Right lobe of liver (tissue), 6 donors: ENCODE measurements at places on chromosomes 4 and X.

- H3K4me1 ChIP-seq, result no peaks in the 10 kb centered on the region
- H3K27me3 ChIP-seq, result no peaks in the 10 kb centered on the region
- no peak overlapping the region for H3K27ac ChIP-seq
- H3K36me3 ChIP-seq, result peaks cover 22% of the 10 kb centered on the region
- H3K4me3 ChIP-seq, result no peak overlapping the region
These were observed 13.3 kb downstream of the CYP4V2 start for GRCh38 chr4:186204686-186205085.

DNA sequence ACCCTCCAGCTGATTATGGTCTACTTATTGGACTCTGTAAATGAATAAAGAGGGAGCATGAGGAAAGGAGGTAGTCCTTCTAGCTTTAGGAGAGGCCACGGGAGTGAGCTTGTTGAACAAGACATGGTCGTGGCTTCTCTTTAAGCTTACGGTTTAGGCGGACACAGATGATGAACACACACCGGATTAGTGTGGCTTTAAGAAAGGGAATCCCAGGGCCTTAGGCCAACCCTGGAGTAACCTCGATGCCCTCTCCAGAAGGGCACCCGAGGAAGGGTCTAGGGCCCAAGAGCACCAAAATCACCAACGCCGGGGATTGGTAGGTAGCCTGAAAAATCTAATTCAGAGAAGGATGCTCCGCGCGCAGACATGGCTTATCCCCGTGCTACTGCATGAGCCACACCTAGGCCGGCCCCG, 39.4 kb downstream of the ERVMER34-1 start:
- DNase-seq, result no peak
- H3K4me3 ChIP-seq, result no peak overlapping the region
- no peaks in the 10 kb centered on the region for H3K27me3 ChIP-seq
- peaks cover 10% of the 10 kb centered on the region for H3K4me1 ChIP-seq

DNA sequence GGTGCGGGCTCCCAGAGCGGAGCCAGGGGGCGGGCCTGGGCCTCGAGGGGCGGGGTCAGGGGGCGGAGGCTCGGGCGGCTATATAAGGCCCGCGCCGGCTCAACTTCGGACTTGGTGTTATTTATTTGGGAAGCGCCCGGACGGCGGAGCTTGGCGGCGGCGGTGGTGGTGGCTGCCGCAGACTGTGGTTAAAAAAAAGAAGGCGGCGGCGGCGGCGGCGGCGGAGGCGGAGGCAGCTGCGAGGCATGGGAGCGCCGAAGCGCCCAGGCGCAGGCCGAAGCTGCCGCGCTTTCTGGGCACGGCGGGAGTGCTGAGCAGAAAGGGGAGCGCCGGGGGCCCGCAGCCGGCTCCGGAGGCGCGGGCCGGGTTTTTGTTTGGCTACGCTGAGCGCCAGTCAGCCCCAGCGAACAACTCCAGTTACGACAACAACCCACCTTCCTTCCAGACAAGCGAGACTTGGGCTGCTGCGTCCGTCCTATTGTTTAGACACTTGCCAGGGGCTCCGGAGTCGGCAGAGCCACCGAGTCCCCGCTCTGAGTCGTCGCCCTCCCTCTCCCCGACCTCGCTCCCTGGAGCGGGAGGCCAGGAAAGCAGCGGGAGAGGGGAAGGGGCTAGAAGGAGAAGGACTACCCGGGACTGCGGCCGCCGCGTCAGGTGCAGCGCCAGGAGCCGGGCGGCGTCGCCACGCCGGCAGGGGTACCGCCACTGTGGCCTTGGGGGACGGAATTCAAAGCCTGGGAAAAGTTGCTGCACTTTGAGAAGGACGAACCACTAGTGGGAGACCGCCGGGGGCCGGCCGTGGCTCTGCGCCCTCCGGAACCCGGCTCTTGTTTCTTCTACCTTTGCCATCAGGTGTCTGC, at the start of gene SLIT2:
Gene SLIT2, plus strand, starts transcription at position 110 of the 860 bp plus-strand sequence. CDS start 1,911 bp downstream, outside the sequence.
- peak within 1 kb of the TSS; percentile 56 for H3K4me3 ChIP-seq
- DNase-seq, result peak; percentile 87
- H3K36me3 ChIP-seq, result no peaks in the 10 kb centered on the region
- H3K4me1 ChIP-seq, result peaks cover 18% of the 10 kb centered on the region

DNA sequence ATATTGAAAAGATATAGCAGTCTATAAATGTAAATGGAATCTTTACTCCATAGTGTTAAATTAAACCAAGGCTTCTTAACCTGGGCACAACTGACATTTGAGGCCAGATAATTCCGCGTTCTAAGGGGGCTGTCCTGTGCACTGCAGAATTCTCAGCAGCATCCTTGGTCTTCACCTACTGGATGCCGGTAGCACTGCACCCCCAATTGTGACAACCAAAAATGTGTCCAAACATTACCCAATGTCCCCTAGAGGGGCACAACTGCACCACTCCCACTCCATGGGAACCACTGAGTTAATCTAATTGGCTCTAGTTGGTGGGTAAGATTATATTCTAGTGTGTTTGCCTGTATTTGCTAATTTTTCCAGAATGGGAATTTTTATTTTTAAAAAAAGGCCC, 16.6 kb downstream of the AP1S2 start:
- H3K4me1 ChIP-seq, result no peaks in the 10 kb centered on the region
- DNase-seq, result no peak
- H3K27ac ChIP-seq, result no peak overlapping the region
- no peak overlapping the region for H3K4me3 ChIP-seq

- no peaks in the 10 kb centered on the region for H3K27me3 ChIP-seq
- no peak for DNase-seq
- no peaks in the 10 kb centered on the region for H3K4me1 ChIP-seq
- no peak overlapping the region for H3K4me3 ChIP-seq
- no peaks in the 10 kb centered on the region for H3K36me3 ChIP-seq
- no peak overlapping the region for H3K27ac ChIP-seq
These were observed 20.0 kb upstream of the CAMK2D start for GRCh38 chr4:113781439-113782040.

- H3K4me1 ChIP-seq, result peaks cover 9% of the 10 kb centered on the region
- no peaks in the 10 kb centered on the region for H3K27me3 ChIP-seq
- DNase-seq, result no peak
- H3K36me3 ChIP-seq, result no peaks in the 10 kb centered on the region
- H3K27ac ChIP-seq, result no peak overlapping the region
These were observed 257.5 kb upstream of the FTHL17 start for GRCh38 chrX:31329298-31329697.
